ENCODE measurements at places on chromosomes 4 and X. TPM values are rescaled to one million over a fixed set of nuclear protein-coding genes. Genes with fewer than 3 reads are reported as not detected.

Gene AFP
- total RNA-seq, result 1.9 TPM

Gene MAGEC3
- not detected for total RNA-seq

Gene TMPRSS11A
- total RNA-seq, result not detected

Gene DMRTC1B
- total RNA-seq, result not detected

Gene ANXA3
- total RNA-seq, result 59.6 TPM

Gene NUDT10
- total RNA-seq, result 0.45 TPM

Gene CFAP99
- 0.12 TPM for total RNA-seq

Gene FGF13
- total RNA-seq, result 0.14 TPM

Gene KLHL4
- 3.5 TPM for total RNA-seq

Gene PHEX
- total RNA-seq, result 0.29 TPM

Gene C4orf51
- total RNA-seq, result not detected

Gene SLC9B1
- total RNA-seq, result 0.28 TPM

Gene SRPX
- total RNA-seq, result 6.9 TPM

Gene DCAF12L1
- not detected for total RNA-seq

Gene MTMR8
- 0.45 TPM for total RNA-seq
